ENCODE measurements at places on chromosomes 2 and 18. TPM values are rescaled to one million over a fixed set of nuclear protein-coding genes. Genes with fewer than 3 reads are reported as not detected.

TRABD2A gene
- 4.8 TPM for total RNA-seq

KLHL41 gene
- total RNA-seq, result 0.72 TPM

ZNF521 gene
- 50.6 TPM for total RNA-seq

ALLC gene
- total RNA-seq, result 0.48 TPM

AP1S3 gene
- total RNA-seq, result 6.3 TPM

GLI2 gene
- total RNA-seq, result 2.2 TPM

ERMN gene
- 5.1 TPM for total RNA-seq

ANKRD29 gene
- total RNA-seq, result 16.9 TPM

- DNase-seq, result no peak
Measured at GRCh38 chr18:78168526-78168925, 811.1 kb upstream of the SALL3 start.

- no peak for DNase-seq
Measured at GRCh38 chr2:65842104-65842503, 409.7 kb upstream of the SPRED2 start.

GRCh38 chr2:47599171-47599570 lies 183.8 kb upstream of the MSH6 start:
- no peak for DNase-seq

- no peak for DNase-seq
Measured at GRCh38 chr2:65489269-65489668, 56.9 kb upstream of the SPRED2 start.

- no peak for DNase-seq
Measured at GRCh38 chr18:24485681-24486080, 25.2 kb downstream of the HRH4 start.

DNA sequence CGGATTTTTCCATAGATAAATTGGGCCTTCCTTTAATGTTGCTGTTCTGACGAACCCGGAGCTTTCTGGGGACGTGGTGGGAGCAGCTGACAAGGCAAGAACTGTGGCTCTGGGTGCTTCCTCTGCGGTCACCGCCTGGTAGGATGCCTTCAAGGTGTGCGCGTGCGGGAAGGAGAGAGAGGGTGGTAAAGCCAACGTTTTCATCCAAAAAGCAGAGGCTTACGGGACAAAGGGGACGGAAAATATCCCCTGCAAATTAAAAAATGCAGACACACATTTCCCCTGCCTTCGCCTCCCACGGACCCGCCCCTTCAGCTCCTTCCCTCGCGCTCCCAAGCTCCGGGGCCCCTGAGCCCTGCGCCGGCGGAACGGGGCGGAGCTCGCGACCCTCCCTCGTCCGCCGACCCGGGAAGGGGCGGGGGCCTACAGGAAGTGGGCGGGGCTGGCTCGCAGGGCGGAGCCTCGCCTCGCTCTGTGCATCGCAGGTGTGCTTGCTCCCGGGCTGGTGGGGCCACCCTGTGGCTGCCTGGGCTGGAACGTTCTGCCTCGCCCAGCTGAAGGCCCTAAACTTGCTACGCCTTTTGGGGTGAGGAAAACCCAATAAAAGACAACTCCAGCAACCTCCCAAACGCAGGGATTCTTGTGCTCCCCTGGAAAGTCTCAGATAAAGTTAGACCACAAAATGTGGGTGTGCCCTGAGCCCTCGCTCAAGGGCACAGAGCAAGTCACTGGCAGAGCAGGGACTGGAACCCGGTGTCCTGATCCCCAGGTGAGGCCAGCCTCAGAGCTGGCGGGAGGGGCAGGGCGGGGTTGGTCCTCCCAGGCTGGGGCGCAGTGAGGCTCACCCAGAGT lies 25.4 kb upstream of the SLC66A3 start:
- peak; percentile 51 for DNase-seq

- DNase-seq, result peak; percentile 97
Measured at GRCh38 chr18:6624661-6625311, 104.7 kb upstream of the ARHGAP28 start.

DNA sequence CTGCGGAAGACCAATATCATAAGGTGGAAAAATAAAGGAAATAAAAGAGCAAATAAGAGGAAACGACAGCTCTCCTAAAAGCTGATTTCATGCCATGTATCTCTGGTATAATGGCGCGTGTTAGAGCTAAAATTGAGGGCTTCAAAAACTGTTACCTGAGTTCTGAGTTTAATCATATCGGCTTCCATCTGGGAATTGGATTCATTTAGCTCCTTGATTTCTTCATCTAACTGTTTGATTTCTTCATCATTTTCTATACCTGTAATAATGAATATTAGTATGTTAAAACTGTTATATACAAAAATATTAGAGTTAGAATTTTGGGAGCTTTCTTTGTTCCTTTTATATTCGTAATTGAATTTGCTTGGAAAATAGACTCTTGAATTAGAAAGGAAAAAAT lies 57.2 kb upstream of the PXDN start:
- no peak for DNase-seq

DNA sequence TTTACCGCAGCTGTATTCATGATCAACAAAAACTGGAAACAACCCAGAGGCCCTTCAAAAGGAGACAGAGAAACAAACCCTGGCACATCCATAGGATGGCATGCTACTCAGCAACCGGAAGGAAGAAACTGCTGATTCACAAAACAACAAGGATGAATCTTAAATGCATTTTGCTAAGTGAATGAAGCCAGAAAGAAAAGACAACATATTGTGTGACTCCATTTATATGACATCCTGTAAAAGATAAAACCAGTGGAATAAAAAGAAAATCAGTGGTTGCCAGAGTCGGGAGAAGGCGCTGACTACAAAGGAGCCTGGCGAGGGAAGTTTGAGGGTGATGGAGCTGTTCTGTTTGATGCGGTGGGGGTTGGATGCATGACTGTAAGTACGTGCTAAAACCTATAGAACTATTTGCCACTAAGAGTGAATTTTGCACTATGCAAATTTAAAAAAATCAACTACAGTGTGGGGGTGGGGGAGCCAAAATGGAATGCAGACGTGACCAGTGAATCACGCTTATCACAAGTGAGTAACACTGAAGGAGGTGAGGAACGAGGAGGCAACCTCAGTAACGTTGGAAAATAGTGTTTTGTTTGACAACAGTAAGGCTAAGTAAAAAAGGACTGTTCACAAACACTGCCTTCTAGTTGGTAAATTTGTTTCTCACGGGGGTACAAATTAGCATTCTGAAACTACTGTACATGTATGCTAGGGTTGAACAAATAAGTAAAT lies 108.9 kb downstream of the INHBB start:
- DNase-seq, result no peak

DNA sequence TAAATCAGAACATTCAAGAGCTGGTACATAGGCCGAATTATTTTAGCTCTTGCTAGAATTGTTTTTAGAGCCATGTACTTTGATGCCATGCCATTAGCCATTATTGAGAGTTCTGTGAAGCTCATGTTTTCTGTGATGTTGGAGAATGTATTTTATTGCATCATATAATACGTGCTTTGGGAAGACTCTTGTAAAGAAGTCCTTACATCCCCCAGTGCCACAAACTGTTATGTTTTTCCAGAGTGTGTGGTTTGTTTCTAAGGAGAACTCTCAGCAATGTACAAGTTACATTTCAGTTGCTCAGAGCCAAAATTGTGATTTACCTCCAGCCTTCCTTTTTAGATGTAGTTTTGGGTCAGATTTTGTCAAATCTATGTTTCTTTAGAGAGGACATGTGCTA lies 148.6 kb downstream of the HAUS1 start:
- DNase-seq, result no peak
